ENCODE measurements at places on chromosomes 4 and X.

DNA sequence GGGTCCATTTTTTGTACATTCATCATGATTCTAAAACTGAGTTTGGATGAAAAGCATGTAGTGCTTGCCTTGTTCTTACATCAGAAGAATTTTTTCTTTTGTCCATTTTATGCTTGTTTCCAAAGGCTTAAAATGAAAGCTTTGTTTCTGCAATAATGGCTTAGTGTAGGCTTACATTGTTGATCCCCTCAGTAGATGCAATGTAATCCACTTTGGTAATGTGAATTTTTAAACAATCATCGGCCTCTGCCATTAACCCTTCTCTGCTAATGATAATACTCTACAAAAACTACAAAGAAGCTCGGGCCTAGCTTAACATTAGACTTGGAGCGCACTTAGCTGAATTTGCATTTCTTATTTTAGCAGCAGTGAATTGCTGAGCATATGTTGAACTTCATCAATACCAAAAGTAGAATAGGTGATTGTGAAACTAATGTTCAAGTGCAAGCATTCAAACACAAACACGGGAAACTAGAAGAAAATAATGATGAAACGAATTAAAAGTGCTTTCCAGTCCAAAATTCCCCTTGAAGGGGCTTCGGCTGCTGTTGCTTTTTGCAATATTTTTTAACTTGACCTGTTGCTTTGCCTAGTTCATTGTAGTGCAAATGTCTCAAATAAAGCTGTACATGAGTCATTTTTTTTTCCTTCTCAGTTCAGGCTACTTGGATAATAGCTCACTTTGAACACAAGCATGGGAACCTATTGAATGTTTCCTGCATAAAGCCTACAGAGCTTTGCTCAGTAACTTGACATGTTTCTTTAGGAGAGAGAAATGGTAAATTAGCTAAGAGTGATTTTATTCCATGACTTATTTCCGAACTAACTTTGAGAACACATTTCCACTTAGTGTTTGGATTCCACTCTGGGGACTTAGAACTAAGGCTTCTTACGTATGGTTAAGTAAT, 66.5 kb downstream of the SLIT2 start:
- DNase-seq: no peak

DNA sequence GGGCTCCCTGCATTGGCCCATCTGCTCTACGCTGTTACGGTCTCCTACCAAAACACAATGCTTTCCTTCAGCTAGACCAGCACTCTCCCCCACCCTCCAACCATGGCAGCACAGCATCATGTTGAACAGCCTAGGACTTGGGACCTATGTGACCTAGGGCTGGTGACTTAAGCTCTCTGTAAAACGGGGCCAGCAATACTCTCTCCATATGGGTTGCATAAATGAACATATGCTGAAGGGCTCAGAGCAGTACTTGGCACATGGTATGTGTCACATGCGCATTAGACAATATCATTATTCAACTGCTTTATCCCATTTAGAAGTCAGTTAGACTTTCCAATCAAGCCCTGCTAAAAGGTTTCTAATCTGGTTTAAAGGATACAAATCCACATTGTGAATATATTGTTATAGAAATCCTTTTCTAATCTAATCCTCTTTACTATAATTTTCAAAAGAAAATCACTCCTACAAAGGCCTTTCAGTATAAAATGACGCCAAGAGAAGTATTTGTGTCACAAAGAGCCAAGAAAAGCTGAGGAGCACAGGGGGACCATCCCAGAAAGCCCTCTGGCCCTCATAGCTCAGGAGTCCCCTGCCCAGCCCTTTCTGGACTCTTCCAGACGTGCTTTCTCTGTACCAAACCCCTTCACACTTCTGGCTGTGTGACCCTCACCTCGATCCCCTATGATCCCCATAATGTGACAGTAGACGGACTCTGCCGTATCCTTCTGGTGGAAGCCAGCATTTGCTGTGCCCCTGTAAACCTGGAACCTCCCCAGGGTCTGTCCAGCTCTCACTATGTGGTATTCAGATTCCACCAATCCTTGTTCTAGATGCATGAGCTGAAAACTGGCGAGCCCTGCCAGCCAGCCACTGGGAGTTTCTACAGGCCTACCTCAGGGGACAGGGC, 42.3 kb downstream of the NSG1 start:
- DNase-seq: no peak

DNA sequence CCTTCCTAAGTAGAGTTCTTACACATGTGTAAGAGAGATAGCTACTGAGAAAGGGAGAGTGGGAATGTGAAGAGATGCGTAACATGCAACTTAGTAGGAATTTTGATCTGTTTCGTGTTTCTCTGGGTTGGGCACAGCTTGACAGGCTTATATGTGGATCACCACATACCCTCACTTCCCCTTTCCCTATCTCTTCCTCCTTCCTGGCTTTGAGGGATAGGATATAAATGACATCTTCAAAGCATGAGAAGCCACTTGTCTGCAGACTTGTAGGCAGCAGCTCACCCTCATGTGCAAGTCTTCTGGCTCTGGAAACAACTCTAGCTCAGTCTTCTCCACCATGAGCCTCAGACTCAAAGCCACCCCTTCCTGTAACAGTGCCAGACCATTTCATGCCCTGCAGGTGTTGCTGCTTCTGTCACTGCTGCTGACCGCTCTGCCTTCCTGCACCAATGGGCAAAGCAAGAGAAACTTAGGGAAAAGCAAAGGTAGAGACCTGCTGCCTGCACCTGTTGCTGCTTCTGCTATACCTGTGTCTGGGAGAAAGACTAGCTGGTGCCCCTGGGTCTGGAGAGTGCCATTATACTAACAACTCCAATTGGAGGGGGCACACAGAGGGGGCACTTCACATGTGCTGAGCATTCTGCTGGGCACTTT, 5.4 kb upstream of the PF4V1 start:
- no peak for DNase-seq

GRCh38 chr4:30295652-30296051, 424.5 kb upstream of the PCDH7 start:
- no peak for DNase-seq

- DNase-seq: no peak
Measured at GRCh38 chr4:167185465-167185864, 48.8 kb downstream of the SPOCK3 start.

Data from stimulated activated CD4-positive, alpha-beta T cell treated with anti-CD3 and anti-CD28 coated beads, Interleukin-1b, Interleukin-23, amount 100 ng/mL, for 24 hours (primary cell).